ENCODE measurements at places on chromosomes 2 and 18.

GRCh38 chr2:30938196-30938595, 130.9 kb upstream of the CAPN13 start:
- no peak for DNase-seq

DNA sequence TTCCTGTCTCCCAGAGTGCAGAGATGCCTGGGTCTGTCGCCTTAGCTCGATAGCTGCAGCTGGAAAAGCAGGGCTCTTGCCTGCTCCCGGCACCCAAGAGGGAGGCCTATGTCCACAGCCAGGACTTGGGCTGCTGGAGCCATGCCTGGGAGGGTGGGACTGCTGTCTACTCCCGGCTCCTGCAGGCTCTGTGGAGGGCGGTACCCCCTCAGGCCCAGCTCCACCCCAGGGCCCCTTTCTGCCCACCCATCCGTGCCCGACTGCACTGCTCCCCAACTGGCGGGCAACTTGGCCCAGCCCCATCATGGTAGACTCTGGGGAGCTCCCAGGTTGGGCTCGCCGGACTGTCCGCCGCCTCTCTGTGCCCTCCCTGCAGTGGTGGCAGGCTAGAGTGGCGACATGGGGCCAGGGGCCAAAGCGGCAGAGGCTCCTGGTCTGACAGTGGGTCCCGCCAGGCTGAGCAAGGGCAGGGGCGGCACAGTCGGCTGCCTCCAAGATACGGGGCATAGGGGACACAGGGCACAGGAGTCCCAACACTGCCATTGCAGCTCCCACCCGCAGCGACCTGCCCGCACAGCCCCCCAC, 901.0 kb downstream of the CCDC85A start:
- no peak for DNase-seq

- no peak for DNase-seq
These were observed 550.2 kb upstream of the SLC39A10 start for GRCh38 chr2:195106681-195107380.

- DNase-seq = no peak
These were observed 48.2 kb downstream of the CRIM1 start for GRCh38 chr2:36403675-36404230.

GRCh38 chr18:46413684-46414083, 243.3 kb downstream of the LOXHD1 start:
- peak; percentile 22 for DNase-seq

GRCh38 chr2:109374548-109375130, 239.1 kb downstream of the SEPTIN10 start:
- no peak for DNase-seq

DNA sequence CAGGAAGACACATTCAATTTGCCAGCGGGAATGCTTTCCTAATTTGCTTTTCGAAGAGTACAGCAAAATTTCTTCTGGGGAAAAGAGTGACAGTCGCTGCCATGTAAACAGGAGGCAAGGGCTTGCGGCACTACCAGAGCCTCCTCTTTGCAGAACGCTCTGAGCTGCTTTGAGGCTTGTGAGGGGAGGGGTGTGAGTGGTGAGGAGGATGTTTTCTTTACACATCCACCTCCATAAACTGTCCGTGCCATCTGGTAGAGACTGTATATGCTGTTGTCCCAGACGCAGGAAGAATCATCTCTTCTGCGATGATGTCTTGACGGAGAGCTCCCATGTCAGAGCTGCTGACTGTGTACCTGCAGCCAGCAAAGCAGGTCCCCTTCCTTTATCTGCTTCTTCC, 138.0 kb downstream of the SOCS6 start:
- no peak for DNase-seq

DNA sequence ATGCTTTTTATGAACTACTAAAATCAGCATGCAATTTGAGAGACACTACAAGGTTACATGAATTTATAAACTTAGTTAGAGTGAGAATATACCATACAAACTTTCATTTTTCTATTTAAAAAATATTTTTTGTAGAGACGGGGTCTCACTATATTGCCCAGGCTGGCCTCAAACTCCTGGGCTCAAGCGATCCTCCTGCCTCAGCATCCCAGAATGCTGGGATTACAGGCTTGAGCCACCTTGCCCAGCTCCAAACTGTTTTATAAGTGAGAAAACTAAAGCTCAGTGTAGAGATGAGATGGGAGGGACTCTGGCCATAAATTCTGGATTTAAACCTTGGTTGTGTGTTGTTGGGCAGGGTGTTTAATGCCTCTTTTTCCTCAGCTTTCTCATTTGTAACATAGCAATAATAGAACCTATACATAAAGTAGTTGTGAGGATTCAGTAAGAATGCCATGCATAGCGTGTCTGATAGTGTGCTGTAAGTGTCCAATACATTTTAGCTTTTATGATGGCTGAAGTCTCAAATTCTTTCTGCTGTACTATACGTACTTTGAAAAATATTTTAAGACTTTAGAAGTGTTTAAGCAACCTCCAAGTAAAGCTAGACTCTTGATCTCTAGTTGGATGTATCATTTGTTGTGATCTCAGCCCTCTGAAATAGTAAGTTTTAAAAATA, 9.7 kb downstream of the CAB39 start:
- DNase-seq = no peak

Measured in NCI-H187 treated with DMSO at 0.1 percent for 48 hours (cell line).